ENCODE measurements at places on chromosomes 1 and 21.
A peak's percentile ranks its signal among the peaks of the same experiment; 100 is the strongest.

GRCh38 chr1:99292886-99293285, 28.6 kb downstream of the PLPPR4 start:
- DNase-seq, result no peak

DNA sequence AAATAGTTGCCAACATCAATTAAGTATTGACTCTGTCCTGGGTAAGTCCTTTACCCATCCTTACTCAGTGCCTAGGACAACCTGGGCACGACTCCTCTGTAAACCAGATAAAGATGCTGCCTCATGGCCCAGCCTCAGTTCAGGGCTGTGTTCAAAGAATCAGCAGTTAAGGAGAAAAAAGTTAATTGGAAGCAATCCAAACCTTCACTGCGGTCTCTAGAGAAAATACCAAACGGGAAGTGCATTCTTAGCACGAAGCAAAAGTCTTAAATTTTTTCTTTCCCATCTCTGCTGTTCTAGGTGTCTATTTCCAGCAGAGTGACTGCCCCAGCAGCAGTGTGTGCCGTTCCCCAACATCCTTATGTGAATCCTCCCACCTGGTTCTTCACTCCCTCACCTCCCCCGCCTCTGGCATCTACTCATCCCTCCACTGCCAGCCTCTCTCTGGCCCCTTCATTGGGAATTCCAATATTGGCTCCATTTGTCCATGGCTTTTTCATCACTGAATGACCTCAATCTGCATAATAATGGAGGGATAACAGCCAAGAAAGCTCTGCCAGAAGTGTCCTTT, 23.2 kb downstream of the KANK4 start:
- DNase-seq, result no peak

DNA sequence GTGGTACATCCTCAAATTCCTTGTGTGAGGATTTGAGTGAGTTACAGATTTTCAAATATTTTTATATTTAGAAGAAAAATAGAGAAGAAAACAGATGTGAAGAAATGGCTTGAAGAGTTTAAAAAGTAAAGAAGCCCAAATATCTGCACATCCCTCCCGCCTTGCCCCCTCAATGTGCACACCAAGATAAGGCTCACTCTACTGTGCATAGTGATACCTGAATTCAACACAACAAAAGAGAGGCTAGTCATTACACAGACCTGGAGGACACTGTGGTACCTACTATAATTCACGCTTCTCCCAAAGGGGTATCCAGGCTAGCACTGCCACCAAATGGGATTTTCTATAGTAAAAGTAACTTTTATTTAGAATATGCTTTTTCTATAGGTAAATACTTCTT, 44.0 kb upstream of the SYT2 start:
- no peak for DNase-seq

DNA sequence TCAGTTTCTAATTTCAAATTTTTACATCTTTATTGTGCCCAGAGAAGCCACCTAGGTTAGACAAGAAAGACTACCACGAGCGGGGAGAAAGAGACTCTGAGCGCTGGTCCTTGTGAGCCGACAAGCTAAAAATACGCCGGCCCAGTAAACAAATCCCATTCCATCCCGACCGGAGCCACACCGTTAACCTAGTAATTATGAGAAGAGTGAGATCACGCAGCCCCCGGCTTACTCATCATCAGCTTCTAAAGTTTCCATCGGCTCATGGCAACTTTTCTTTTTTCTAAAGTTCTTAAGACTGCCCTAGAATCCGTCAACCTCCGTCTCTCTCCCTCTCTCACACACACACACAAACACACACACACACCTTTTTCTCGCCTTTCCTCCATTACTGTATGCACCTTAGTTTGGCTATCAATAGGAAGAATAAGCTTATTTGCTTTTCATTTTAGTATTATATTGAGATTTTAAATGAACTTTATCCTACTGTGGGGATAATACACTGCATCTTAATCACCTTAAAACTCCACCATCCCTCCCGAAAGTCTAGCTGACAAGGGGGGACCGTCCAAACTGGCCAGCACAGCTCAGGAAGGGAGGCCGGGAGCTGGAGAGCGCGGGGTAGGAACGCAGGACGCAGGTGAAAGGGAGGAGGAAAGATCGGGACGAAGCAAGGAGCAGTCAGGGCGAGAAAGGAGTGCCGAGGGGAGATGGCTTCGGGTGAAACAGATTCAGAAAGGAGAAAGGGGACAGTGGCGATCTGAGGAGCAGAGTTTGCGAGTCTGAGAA, 728 bp downstream of the OTUD7B start:
- peak; percentile 56 for DNase-seq

GRCh38 chr1:109441069-109441468, 14.8 kb upstream of the PSMA5 start:
- DNase-seq, result no peak

- DNase-seq, result no peak
Measured at GRCh38 chr1:205554026-205554811, 49.8 kb downstream of the CDK18 start.

DNA sequence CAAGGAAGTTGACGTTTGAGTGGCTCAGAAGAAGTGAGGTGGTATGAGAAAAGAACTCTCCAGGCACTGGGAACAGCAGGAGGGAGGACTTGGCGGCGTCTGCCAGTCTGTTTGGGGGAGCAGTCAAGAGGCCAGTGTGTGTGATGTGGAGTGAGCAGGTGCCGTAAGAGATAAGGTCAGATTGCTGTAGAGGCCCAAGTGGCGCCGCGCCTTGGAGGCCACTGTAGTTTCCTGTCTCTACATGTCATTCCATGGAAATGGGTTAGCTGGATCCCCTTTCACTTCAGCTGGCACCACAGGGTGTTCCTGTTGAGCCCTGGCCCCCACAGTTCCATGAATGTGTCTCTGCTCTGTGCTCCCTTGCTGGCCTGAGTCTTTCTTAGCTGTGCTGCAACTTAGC, 35.5 kb upstream of the PTPRF start:
- DNase-seq, result no peak

- no peak for DNase-seq
Measured at GRCh38 chr1:175734642-175735041, 8.8 kb downstream of the TNR start.

- DNase-seq, result peak; percentile 60
Measured at GRCh38 chr1:85019994-85020393, 23.1 kb upstream of the MCOLN2 start.

DNA sequence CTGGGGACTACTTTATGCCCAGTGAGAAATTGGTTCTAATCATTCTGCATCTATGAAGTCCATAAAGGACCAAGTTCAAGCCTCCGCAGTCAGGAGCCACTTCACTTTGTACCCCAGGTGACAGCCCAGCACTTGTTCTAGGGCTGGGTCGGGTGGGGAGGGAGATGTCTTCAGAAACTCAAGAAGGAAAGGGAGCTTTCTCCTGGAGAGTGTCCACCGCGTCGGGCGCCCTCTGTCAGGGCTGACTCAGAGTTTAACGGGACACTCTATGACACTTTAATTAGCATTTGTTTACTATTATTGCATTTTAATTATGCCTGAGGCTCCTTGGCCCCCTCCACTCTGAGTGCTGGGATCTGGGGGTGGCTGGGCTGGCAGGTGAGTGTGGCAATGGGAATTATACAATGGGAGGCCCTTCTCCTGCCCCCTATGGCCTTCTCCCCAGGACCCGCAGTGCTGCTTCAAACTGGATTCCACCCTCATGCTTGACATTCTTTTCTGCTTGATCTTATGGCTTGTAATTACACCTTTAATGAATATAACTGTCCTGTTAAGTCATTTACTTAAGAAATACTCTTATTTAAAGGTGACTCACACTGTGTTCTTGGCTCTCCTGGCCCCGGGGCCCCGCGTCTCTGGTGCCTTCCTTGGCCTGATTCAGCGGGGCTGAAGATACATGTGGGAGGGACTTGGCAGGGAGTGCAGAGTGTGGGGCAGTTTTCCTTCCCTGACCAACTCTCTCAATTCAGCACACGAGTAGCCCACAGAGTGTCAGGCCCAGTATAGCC, 136.6 kb downstream of the PLXNA2 start:
- DNase-seq, result no peak

- DNase-seq, result no peak
Measured at GRCh38 chr1:2181271-2181670, 13.3 kb downstream of the FAAP20 start.

GRCh38 chr1:240492832-240493440, 119.0 kb downstream of the GREM2 start:
- DNase-seq, result no peak

DNA sequence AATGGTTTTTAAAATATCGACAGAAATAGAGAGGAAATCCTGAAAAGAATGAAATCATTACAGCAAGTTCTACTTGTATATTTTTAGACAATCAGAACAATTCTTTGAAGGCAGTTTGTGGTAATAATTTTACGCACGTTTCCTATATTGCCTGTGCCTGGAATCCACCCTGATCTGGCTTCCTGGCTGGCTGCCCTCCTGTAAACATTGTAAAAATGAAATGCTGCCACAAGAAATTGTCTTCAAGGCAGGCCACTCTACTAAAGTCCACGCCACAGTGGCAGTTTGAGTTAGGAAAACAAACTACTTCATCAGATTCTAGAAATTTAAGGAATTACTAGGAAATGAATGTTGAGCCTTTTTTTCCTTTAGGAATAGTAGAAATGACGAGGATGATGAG, 454.5 kb upstream of the NR5A2 start:
- DNase-seq, result no peak

DNA sequence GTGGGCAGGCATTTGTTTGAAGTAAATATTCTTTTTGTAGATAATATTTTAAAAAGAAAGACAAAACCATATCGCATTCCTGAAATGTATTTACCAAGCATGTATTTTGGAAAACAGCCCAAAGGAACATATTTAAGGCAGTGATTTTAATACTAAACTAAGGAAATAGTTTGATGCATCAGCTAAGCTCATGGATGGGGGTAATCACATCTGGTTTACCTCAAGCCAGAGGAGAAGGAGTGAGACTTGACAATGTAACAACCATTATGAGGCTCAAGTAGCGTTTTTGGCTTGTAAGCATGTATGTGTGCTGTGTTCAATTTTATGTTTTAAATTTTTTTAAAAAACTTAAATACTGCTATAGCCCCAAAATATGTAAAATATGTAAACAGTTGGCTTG, 390.5 kb downstream of the DISC1 start:
- DNase-seq, result no peak

GRCh38 chr1:3321559-3322449, 132.7 kb upstream of the ARHGEF16 start:
- DNase-seq, result no peak

DNA sequence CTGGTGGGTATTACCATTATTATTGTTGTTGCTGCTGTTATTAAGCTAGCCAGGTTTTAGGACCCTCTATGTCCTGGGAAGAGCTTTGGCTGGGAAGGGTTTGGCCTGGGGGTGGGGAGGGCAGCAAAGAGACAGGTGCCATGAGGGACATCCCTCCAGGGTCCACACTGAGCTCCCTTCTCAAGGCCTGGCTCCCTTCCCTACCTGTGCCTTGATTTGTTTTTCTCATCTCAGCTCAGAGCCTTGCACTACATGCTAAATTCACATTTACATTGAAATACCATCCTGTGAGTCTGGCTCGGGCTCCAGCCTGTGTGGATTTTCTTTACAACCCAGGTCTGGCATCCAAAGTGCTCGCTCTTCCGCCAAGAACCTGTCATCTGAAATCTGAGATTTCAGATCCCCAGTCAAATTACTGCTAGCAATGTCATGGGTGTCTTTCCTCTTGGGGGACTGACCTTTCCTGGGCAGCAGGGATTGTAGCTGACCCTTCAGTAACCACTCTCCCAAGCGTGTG, 536.3 kb downstream of the PTPRU start:
- no peak for DNase-seq

- DNase-seq, result peak; percentile 79
Measured at GRCh38 chr1:64343105-64343822, 126.7 kb upstream of the CACHD1 start.

DNA sequence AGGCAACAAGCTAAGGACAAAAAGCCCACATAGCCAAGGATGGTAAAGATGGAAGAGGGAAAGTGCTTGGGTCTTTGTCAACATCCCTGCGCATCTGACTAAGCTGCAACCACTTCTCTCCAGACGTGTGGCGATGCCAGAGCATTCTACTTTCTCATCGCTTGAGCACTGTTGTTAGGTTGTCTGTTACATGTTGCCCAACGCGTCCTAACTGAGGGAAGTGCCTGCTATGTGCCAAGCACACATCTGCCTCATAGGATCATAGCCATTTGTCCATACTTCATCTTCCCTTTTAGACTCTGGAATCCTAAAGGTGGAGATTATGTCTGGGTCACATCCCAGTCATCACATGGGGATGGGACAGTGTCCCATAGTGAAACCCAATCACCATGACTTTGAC, 464.9 kb downstream of the MATN1 start:
- no peak for DNase-seq

- no peak for DNase-seq
Measured at GRCh38 chr1:6016191-6016865, 24.1 kb upstream of the NPHP4 start.

- no peak for DNase-seq
Measured at GRCh38 chr1:19028110-19028509, 71.6 kb upstream of the IFFO2 start.

DNA sequence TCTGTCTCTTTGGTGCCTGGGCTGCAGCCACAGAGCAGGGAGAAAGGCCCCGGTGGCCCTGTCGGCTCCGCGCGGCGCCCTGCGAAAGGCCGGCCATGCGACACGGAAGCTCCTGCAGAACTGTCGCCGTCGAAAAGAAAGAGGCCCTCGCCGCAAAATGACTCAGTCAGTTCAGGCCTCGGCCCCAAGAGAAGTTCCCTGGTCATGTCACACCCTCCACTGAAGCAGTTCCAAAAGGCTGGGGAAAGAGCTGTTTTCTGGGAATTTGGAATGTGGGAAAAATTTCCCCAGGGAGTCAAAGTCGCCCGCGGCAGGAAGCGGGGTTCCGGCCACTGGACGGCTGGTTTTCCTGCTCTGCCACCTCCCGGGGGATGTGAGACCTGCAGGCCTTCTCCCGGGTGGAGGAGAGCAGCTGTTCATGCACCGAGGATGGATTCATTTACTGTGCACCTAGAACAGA, 115.8 kb upstream of the ZNF678 start:
- no peak for DNase-seq

DNA sequence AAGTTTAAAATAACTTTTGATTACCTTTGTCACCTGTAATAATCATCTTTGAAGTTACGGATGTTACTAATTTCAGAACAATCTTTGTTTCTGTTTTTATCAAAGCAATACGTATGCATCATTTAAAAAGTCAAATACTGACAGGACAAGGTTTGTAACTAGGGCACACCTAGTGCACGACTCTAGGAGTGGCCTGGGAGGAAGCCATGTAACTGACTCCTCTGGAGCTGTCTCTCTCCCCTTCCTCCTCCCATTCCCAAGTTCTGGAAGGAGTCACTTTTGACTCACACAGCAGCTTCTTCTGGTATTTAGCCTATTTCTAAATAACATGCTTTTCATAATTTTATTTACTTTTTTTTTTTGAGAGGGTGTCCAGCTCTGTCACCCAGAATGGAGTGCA, 11.8 kb upstream of the RAP1GAP start:
- no peak for DNase-seq

- no peak for DNase-seq
Measured at GRCh38 chr1:30810416-30811080, 53.0 kb upstream of the LAPTM5 start.

GRCh38 chr1:153742411-153743142, 14.7 kb downstream of the INTS3 start:
- DNase-seq, result no peak
